Stimulated activated CD4-positive, alpha-beta T cell treated with anti-CD3 and anti-CD28 coated beads, Interleukin-15, amount 100 ng/mL, for 1 hour (primary cell): ENCODE measurements at places on chromosomes 12 and 14.
A peak's percentile ranks its signal among the peaks of the same experiment; 100 is the strongest.

- DNase-seq = no peak
Measured at GRCh38 chr12:126681676-126682075, 1585.3 kb upstream of the TMEM132C start.

GRCh38 chr12:4051596-4051995 is 178.4 kb upstream of the PARP11 start:
- DNase-seq = no peak

- DNase-seq = no peak
Measured at GRCh38 chr14:44567997-44568396, 60.9 kb upstream of the FSCB start.

- no peak for DNase-seq
Measured at GRCh38 chr12:34336619-34337465, 314.5 kb downstream of the ALG10 start.

GRCh38 chr12:51127050-51127729 is 43.8 kb upstream of the CSRNP2 start:
- DNase-seq = no peak

- no peak for DNase-seq
Measured at GRCh38 chr12:119024356-119024755, 43.0 kb downstream of the SRRM4 start.

DNA sequence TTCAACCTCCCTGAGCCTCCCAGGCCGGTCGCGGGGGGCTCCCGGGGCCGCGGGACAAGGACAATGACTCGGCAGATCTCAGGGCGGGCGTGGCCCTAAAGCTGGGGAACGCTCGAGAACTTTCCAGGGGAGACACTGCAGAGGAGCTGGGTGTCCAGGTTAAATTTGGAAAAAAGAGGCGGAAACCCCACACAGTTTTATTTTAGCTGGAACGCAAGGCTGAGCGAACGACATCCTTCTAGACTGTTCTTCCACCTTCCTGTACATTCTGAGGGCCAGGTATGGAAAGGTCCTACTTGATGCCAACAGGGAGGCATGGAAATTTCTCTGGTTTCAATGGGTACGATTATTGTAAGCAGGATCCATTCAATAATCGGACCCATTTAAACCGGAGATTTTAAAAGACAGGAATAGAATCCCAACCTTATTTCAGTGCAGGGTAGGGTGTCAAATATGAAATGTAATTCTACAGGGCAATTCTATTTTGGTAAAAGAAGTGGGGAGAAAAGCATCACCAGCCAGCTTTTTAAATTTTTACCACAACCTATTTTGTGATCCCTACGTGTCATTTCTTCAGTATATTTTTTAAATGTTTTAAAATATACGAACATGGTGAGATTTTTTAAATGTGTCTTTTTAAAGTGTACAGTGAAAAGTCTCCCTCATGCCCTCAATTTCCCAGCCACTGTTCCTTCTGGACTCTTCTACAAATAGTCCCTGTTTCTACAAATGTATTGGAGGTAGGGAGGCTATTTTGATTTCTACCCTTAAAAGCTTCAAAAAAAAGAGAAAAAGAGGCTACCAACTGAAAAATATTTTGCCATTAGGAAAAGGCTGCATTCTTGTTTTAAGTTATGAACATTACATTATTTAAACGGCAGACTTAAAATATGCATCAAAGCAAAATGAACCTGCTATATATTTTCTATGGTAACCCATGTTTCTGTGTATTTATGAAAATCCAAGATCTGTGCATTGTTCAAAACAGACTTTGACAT is 1.1 kb upstream of the UBC start:
- DNase-seq = no peak

DNA sequence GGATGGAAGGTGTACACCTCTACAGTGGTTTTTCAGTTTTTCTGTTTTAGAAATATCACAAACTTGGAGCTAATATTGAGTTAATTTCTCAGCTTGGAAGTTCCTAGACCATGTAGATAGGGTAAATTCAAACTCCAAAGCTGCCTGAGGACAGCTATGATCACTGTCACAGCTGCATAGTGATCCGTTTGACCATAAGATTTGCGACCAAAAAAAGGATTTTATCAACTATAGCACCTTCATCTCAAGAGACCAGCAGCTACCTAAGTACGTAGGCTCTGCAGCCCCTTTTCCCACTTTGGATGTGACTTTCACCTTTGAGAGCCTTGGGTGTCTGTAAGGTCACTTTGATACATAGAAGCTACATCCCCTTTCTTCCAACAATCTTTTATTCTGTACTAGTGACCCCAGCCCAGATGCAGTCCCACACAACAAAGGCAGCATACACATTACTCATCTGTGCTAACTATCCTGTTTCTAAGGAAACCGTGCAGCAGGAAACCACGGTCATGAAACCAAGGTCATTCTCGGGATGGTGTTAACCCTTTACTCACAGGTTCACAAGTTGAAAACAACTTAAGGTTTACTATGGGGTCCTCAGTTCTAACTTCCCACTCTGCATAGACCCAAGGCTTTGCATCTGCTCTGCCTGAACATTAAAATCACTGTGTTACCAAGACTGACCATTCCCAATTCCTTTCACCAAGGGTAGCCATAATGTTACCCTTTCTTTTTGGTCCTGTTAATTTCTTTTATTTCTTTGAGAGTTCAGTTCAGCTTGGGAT is 75.4 kb downstream of the IFT81 start:
- DNase-seq = no peak

DNA sequence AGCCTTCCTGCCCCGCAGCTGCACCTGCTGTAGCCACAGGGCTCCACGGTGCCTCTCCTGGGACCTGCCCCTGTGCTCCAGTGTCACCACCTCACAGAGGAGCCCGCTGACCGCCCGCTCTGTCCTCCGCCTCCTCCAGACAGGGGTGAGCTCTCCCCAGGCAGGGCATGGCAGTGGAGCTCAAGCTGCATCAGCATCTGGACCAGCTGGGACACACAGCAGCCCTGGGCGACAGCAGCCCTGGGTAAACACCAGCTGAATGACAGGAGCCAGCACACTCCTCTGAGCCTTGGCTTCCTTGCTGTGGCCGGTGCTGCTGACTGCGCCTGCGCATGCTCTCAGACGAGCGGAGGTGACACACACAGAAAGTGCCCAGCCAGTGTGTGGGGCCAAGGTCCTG is 22.0 kb downstream of the CHGA start:
- DNase-seq = no peak

- no peak for DNase-seq
Measured at GRCh38 chr12:132413931-132414588, 75.9 kb upstream of the FBRSL1 start.

GRCh38 chr14:102321456-102322422 is 2.2 kb downstream of the ZNF839 start:
- no peak for DNase-seq

DNA sequence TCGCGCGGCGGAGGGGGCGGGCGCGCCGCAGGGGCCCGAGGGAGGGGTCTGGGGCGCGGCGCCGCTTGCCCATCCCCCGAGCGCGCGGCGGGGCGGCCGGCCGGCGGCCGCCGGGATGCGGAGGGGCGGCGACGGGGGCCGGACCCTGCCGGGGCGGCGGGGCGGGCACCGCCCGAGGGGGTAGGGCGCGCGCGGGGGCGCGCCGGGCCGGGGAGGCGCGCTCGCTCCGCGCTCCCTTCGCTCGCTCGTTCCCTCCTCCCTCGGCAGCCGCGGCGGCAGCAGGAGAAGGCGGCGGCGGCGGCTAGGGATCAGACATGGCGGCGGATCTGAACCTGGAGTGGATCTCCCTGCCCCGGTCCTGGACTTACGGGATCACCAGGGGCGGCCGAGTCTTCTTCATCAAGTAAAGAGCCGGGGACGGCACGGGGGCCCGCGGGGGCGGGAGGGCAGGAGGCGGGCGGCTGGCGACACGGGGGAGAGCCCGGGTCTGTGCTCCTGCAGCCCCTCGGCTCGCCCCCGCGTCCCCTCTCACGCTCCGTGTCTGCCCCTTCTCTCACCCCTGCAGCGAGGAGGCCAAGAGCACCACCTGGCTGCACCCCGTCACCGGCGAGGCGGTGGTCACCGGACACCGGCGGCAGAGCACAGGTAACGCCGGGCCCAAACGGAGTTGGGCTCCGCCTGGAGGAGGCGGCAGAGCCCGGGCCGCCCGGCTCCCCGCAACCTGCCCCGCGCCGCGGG is at the start of gene PLEKHA5:
TSS of gene PLEKHA5 (plus strand) at position 248 of the 738 bp plus-strand sequence. CDS start at position 315, 67 bp downstream.
- DNase-seq = peak; percentile 2

GRCh38 chr12:68888243-68888642 is 44.7 kb downstream of the CPM start:
- DNase-seq = no peak
